ENCODE measurements at places on chromosomes 7 and 10.

DNA sequence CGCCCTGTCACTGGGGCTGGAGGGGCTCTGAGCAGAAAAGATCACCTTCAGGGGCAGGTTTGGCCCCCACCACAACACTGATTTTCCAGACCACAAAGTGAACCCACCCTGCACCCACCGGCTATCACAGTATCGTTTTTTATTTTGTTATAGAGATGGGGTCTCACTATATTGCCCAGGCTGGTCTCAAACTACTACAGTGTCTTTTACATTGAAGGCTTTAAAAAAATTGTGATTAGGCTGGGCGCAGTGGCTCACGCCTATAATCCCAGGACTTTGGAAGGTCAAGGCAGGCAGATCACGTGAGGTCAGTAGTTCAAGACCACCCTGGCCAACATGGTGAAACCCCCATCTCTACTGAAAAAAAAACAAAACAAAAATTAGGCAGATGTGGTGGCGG is 125.1 kb downstream of the COL26A1 start:
- no peak for DNase-seq

GRCh38 chr7:17093461-17093860 is 205.0 kb upstream of the AHR start:
- no peak for DNase-seq

DNA sequence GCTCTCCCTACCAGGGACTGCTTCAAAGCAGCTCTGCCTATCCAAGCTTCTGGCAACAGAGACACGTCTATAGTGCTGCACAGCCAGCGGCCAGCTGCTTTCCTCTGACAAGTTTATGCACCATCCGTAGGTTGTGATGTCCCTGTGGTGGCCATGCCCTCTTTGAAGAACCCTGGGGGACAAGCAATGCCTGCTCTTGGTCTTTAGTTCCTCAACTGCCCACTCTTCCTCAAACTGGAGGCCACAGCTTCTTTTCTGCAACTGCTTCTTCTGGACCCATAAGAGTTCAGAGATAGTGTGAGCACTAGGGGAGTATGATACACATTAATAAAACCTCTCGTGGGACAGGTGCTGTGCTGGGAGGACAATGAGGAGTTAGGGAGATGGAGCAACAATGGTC is 164.9 kb downstream of the ELMO1 start:
- DNase-seq = no peak

GRCh38 chr7:35905555-35905954 is 104.7 kb downstream of the SEPTIN7 start:
- no peak for DNase-seq

DNA sequence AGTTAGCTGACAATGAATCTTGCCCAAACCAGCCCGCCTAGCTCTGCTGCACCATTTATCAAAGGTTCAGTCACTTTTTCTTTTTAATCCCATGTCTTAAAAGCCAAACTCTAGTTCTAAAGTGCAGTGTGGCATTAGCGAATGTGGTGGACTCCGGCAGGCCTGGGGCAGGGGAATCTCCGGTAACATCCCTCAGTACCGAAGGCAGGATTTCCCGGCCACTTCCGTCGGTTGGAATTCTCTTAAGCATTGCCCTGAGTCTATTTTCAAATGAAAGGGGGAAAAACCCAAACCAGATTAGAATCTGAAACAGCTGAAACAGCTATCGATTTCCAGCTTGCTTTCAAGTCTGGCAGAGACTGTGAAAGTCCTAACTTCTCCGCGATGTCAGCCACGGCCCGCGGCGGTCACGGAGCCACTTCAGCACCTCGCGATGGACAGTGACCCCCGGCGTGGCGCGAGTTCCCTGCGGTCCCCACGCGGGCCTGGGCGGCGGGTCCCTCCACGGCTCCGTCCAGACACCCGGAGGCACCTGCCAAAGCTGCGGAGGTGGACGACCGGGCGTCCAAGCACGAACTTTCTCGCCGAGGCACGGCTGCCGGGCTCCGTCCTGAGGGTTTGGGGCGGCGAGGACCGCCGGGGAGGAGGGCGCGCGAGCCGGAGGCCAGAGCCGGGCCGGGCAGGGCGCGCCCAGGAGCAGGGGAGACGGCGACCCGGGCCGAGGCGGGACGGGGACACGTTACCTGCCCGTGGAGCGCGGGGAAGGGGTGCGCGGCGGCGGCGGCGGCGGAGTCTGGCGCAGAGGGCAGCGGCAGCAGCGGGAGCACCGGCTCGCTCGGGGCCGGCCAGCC is 745 bp downstream of the TCERG1L start:
- DNase-seq = no peak

GRCh38 chr10:51397695-51398094 is 301.7 kb downstream of the CSTF2T start:
- no peak for DNase-seq

GRCh38 chr10:51960494-51960895 is 261.1 kb upstream of the CSTF2T start:
- DNase-seq = no peak

DNA sequence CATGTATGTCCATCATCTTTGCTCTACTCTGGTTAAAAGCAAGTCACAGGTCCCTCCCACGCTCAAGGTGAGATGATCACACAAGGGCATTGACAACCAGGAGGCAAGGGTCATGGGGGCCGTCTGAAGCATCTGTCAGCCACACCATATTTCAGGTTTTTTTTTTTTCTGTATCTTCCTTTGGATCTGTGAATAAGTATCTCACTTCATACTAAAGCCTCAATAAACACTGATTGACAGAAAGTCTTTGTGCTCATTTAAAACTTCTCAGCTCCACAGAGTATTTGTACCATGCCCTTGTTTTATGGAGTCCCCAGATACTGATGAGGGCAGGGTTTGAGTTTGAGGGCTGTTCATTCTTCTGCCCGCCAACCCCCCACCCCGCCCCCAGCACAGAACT is 45.0 kb downstream of the AUTS2 start:
- DNase-seq = no peak

DNA sequence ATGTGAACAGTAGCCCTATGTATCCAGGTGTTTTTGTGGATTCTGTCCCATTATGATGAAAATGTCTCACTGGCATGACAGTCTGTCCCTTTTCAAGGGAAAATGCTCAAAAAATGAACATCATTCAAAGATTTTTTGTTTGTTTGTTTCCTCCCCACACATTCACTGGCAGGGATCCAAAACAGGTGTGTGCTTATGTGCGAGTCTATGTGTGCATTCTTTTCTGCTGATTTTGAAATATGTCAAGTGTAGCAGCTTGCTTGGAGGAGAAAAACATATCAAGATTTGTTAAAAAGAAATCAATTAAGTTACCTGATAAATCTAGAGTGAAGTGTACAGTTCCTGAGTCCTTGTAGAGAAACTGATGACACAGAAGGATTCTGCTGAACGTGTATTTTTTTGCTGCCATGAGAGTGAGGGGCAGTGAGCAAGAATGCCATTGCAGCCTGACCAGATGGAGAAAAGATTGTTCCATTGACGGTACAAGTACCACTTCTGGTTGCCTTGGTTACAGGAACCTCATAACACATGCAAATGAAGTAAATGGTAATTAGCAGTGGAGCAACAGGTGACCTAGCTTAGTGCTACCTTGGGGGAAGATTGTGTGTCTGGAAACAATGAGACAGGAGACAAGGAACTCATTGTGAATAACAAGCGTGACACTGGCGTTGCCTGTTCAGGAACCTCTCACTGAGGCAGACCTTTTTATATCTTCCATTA is 277.4 kb upstream of the PHYHIPL start:
- DNase-seq = no peak

DNA sequence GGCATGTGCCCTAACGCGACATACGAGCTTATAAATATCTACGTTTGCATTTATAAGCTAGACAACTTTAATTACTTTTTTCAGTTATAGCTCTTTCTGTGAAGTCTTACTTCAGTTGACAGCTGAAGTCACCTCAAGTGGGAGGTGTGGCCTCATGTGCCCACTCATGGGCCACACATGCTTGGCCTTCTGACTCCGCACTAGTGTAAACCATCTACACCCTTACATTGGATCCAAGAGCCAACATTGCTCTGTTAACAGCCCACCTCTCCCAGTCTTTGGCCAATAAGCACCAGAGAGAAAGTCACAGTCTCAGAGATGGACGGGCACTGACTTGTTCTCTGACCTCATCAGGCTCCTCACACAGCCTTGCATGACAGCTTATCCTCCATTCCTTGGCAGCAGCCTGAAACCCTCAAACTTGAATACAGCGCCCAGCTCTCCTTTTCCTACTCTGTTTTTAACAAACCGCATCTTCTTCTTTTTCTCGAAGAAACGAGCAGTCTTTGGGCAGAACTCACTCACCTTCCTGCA is 70.9 kb upstream of the AMPH start:
- no peak for DNase-seq

DNA sequence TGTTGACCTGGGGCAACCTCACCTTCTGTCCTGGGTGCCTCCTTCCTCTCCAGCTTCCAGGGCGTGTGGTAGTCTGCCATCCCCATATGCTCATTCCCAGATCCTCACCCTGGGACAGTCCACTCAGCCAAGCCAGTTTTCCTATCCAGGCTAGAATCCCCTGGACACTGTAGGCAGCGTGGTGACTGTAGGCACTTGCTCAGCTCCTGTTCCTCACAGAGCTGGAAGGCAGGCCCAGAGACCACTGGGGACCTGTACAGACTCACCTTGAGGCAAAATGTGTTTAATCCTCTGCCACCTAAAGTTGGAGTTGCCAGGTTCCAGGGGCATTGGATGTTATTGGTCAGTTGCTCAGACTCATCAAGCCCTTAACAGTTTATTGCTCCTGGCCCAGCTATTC is 2.4 kb upstream of the GRID1 start:
- no peak for DNase-seq

DNA sequence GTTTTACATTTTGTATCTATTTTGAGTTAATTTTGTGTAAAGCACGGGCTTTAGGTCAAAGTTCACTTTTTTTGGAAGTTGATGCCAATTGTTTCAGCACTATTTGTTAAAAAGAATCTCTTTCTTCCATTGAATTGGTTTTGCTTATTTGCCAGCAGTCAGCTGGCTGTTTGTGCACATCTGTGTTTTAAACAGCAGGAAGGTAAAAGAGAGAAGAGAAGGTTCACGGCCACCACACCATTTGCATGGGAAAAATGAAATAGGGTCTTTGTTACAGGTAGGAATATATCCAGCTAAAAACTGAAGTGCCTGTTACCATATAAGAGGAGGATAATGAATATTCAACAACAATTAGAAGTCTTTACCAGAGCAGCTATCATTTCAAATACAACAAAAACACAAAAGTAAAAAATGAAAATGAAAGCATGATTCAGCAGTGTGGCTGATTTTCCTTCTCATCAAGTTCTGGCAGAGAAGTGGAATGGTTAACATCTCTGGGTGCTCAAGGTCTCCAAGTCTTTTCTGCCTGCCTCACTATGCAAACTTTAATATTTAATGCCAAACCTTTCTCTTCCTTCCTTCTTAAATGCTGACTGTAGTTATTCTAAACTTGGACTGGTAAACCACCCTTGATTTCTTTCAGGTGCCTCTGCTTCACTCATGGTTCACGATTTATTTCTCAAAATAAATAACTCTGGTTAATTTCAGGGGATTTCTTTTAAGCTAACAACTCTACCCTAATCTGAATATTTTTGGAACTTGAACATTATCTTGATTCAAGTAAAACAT is 841.5 kb downstream of the GRM8 start:
- DNase-seq = no peak

- DNase-seq = no peak
Observed at GRCh38 chr10:5325076-5325475, 39.7 kb upstream of the UCN3 start.

DNA sequence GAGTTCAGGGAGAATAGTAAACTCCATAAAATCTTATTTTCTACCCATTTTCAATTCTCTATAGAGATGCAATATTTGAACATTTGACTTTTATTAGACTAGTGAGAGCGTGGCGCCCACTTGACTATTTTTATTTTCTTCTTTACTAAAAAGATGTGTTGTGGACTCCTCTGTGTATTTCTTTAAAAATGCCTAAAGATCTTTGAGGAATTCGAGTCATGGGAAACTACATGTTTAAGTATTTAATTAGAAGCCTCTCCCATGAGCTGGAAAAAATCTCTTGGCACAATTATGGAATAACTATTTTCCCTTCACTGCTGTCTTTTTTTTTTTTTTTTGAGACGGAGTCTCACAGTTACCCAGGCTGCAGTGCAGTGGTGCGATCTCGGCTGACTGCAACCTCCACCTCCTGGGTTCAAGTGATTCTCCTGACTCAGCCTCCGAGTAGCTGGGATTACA is 124.2 kb downstream of the ARHGAP12 start:
- DNase-seq = no peak

DNA sequence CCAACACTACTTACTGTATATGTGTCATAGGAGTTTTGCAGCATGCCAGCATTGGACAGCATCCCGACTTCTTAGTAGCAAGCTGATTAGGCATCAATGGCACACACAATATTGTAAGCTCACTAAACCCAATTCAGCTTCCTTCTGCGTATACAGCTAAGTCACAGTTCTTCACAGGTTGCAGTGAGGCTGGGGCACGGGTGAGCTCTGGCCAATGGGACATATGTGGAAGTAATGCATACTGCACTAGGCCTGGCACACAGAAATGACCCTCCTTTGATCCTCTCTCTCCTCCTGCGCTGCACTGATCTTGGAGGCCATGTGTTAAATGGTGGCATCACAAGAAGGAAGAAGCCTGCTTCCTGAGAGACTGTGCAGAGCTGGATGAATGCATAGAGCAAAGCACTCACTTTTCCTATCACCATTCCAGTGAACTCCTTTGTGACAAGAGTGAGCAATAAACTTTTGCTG is 11.9 kb downstream of the RAB11FIP2 start:
- peak; percentile 51 for DNase-seq

GRCh38 chr10:31146491-31147209 is 115.0 kb upstream of the ZNF438 start:
- DNase-seq = no peak

GRCh38 chr10:104323760-104324201 is 14.5 kb downstream of the ITPRIP start:
- no peak for DNase-seq

DNA sequence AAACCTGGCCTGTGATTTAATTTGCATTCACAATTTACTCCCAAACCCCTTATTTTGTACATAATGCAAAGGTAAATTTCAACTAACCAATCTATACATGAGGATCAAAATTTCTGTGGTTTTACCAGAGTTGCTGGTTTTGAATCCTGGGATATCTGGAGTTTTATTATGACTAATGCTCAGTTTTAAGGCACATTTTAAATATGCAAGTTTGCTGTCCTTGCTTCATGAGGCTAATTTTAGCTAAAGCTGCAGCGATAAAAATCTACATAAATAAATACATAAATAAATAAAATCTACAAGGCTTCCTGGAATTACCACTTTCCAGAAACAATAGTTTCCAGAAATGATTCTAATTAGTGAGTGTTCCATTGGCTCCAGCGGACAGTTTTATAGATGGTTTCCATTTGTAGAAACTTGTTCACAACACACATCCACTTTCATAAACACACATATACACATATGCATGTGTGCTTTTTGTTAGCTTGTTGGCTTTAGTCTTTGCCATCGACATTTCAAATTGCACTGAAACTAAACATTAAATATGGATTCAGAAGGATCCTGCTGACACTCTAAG is 339.5 kb upstream of the NRP1 start:
- DNase-seq = no peak

- no peak for DNase-seq
Observed at GRCh38 chr7:22176791-22177412, 180.1 kb downstream of the RAPGEF5 start.

GRCh38 chr10:8041284-8041991 is 13.1 kb upstream of the GATA3 start:
- no peak for DNase-seq

Measured in HL-60 (cell line).